ENCODE measurements at places on chromosomes 7 and 10.

DNA sequence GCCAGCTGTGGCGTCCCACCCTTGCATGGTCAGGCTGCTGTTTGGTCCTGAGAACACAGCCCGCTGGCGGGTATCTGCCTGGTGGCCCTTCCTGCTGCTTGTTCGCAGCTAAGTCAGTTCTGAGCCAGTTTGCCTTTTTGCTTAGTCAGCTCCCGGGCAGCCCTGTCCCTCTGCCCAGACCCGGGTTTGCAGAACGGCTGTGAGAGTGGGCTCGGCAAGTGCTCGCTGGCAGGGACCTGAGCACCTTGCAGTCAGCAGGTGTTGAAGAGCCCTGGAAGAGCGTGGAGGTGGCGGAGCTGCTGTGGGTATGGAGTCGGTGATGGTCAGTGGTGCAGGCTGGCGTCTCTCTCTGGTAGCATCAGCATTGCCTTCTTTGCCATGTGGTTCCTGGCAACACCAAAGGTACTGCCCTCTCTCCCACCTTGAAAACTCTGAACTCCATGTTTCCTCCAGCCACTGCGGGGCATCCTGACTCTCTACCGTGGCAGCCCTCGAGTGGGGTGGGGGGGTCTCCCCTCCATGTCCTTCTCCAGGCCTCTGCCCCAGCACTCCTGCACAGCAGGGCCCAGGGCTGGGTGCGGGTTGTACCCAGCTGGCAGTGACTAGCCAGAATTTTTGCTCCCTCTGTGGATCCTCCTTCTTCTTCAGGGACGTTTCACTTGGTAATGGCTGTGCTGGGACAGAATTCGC, 4.6 kb downstream of the INPP5A start:
- no peak for DNase-seq

DNA sequence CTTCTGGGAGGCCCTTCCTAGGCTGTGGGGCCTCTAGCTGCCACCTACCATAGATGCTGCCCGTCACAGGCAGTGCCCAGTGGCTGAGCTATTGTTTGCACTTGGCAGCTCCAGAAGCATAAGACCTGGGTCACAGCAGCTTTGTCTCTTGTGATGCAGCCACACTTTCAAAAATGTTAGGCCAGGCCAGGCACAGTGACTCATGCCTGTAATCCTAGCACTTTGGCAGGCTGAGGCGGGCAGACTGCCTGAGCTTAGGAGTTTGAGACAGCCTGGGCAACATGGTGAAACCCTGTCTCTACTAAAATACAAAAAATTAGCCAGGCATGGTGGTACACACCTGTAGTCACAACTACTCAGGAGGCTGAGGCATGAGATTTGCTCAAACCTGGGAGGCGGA, 9.5 kb upstream of the KAZALD1 start:
- DNase-seq: no peak

DNA sequence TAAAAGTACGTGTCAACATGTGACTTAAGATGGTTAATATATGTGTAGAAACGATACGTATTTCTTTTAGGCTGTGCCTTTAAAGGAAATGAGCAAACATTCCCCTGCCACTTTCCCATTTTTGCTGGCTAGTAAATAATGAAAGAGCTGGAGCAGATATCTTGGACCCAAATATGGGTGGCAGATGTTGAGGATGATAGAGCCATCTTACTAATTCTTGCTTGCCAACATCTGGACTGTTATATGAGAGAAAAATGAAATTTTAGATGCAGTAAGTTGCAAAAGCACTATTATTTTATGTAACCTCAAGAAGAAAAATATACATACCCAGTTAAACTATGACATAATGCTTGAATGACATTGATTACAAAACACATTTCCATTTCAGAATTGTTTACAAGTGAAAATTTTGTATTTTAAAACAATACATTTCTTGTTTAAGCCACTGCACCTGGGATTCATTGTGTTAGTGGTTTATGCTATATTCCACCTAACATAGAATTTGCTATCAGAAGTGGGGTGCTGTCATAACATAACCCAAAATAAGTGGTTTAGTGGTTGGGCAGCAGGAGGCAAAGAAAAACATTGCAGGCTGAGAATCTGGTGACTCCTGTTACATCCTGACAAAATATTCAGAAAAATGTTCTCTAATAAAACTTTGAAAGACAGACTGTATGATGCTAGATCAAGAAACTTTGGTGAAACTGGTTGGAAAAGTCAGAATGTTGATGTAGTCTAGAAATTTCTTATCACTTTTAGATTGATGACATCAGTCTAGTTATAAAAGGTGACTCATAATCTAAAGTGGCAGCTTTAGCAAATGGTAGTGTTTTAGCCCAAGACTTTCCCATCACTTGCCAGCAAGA, 305.0 kb downstream of the PTEN start:
- no peak for DNase-seq

DNA sequence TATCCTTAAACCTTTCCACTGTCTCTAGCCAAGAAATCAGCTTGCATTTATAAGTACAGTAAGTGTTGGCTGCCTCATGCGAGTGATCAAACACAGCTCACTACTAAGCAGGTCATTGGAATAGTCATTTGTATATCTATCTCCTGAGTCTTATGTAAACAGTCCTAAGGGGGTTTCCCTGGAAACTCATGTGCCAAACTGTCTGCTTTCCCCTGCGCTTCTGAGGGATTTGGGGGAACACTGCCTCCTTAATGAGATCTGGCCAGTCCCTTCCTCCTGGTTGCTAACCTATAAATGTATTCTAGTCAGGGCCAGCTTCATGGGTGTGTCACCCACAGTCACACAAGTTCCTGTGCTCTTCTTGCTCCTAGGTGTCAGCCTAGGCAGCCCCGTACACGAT, 133.1 kb downstream of the CD36 start:
- DNase-seq: no peak

DNA sequence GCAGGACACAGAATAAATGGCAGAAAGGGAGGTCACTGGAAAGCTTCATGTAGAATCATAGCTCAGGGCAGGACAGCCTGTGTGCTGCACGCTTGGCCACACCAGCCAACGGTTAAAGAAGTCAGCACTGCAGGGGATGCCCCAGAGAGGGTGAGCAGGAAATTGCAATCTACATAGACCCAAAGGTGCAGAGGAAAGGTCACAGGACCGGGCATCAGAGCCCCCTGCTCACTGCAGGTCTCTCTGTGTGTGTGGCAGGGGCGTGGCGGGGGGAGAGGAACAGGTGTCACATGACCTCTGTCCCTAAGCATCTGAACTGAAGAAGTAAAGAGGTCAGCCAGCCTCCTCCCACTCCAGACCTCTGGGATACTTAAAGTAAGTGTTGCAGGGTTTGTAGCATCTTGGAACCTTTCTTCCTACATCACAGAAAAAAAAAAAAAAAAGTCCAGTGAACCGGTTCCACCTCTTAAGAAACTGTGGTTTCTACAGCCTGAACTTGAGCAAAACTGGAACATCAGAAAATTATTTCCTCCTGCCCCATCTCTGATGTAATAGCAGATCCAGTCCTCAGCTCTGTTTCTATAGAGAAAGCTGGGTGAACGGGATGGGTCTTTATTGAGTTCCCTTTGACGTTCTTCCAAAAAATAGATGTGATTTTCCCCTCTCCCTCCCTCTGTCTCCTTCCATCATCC, 64.3 kb downstream of the RGS10 start:
- DNase-seq: no peak

DNA sequence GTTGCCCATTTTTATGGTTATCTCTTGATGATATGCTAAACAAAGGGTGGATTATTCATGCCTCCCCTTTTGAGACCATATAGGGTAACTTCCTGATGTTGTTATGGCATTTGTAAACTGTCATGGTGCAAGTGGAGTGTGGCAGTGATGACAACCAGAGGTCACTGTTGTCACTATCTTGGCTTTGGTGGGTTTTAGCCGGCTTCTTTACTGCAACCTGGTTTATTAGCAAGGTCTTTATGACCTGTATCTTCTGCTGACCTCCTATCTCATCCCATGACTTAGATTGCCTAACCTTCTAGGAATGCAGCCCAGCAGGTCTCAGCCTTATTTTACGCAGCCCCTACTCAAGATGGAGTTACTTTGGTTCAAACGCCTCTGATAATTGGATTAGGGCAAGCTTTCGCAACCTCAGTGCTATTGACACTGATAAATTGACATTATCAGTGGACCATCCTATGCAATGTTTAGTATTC, 36.9 kb downstream of the BAG3 start:
- DNase-seq: no peak

GRCh38 chr10:121043124-121043849, 192.1 kb downstream of the WDR11 start:
- no peak for DNase-seq

GRCh38 chr7:40733114-40733513, 598.3 kb downstream of the SUGCT start:
- DNase-seq: no peak

GRCh38 chr10:77574438-77574837, 63.2 kb downstream of the KCNMA1 start:
- DNase-seq: no peak

GRCh38 chr10:110398419-110399105, 93.8 kb upstream of the SMNDC1 start:
- DNase-seq: no peak

DNA sequence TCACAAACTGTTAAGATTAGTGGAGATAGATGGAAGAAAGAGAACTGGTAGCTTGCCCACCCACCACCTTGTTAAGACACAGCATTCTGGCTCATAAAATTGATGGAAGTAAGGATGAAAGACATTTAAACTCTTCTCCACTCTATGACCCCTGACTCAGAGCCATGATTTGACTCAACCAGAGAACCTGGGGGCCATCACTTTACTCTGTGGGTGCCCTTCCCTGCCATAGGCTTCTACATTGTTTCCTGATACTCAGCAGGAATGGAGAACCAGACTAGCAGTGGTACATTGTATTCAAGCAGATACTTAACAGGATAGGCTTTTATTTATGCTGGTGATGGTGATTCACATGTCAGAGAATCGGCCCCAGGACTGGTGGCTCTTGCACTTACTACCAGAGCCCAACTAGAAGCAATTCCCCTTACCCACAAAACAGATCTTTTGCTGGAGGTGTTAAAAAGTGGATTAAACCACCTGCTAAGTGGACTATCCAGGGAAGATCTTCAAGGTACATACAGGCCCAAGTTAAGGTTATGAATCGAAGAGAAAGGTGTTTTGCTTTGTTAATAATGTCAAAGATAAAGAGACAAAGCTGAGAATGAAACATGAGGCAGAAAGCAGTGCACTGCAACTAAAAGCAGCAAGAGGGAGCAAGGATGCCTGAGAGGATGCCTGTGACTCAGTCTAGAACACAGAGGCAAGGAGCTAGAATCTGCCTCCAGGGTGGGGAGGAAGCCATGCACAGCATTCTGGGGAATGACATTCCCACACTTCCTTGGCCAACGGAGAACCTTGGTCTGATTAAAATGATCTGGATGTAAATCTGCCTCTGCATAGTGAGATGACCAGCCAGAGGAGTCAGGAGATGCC, 36.0 kb upstream of the GLI3 start:
- no peak for DNase-seq

GRCh38 chr7:94160719-94161435, 156.7 kb upstream of the BET1 start:
- DNase-seq: no peak

GRCh38 chr10:98456686-98457482, 10.1 kb upstream of the HPS1 start:
- no peak for DNase-seq

- no peak for DNase-seq
Observed at GRCh38 chr10:76615049-76615448, 1022.6 kb downstream of the KCNMA1 start.

- peak; percentile 29 for DNase-seq
Observed at GRCh38 chr10:132383751-132384196, 13.2 kb upstream of the PWWP2B start.

DNA sequence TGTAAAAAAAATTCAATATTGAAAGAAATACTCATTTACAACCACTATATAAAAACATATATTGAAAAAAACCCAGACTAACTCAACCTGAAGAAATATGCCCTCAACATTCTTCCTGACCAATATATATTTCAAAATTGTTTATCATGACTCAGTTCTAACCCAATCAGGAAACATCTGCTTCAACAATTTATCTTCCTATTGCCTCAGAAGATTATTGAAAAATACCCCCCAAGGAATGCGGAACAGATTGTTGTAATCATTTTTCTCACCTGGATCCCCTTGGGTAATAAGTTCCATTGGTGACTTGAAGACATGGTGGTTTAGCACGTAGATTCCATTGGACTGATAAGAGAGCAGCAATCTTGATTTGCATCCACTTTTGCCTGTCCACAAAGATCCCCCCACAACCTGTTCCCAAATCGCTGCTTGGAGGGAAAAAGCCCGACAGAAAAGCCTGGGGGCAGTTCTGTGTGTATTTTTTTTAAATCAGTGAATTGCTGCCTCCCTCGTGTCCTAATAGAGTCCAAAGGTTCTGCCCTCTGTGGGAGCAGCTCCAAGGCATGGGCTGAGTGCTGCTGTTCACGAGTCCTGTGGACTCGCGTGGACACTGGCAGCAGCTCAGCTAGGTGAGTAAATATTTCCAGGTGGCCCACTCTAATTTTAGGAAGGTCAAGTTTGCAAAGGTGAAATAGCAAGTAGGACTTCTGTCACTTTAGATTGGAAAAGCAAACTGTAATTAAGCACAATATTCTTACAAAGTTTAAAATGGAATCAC, 5.9 kb upstream of the INHBA start:
- no peak for DNase-seq

GRCh38 chr10:68406815-68407548, at the start of gene RUFY2:
TSS of gene RUFY2 (minus strand) at chr10:68407277. CDS start at chr10:68407189, 88 bp downstream.
- peak; percentile 94 for DNase-seq

DNA sequence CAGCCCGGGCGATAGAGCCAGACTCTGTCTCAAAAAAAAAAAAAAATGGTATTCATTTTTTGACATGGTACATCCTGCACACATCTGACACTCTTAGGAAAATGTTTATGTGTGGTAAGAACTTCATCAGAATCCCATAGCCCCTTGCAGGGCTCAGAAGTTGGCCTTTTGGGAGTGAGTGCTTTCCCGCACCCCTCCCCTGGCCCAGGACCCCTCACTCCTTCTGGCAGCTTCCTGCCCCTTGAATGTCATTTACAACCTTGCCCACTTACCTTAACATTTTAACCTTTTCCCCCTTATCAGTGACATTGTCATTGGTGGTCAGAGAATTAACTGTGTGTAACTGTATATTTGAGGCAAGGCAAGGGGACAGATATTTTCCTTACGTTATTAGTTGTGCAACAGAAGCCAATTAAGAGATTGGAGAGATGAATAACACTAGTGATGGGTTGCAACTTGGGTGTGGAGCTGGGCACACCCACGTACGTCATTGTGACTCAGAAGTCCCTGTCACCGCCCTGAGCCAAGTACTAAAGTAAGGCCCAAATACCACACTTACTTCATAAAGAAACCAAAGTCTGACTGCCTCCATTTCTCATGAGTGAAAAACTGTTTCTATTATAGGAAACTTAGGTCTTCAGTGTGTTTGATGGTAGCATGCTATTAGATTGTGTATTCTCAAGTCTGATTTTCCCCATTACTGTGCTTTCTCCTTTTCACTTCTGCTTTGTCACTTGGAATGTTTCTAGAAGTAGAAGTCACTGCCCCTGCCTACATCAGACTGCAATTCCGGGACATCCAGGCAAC, 31.6 kb downstream of the OGDH start:
- DNase-seq: peak; percentile 52
